ENCODE measurements at places on chromosomes 4 and X. TPM values are rescaled to one million over a fixed set of nuclear protein-coding genes. Genes with fewer than 3 reads are reported as not detected.

Gene WDR13
- 45.8 TPM for total RNA-seq

DNA sequence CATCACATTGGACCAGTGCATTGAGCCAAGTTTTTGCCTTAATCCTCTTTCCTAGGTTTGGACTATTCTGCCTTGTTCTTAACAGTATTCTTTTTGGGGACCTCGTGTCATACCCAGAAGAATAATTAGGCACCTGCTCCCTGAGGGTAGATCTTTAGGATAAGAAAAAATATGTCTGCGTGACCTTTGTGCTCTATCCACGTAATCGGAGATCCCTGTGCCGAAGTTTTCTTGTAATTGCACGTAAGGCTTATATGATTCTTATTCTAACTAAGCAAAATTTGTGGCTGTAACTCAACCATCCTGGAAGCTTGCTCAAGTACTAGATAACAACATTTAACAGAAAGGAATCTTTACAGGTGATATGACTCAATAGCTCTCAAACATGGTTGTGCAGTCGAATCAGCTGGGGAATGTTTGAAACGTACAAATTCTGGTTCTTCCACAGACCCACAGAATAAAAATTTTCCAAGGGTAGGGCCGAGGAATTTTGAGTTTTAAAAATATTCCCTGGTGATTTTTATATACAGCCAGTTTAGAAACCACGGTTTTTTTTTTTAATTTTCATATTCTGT, 344.3 kb downstream of the GBA3 start:
- no peaks in the 10 kb centered on the region for H3K27me3 ChIP-seq
- no peak overlapping the region for H3K4me3 ChIP-seq
- no peak for DNase-seq
- no peak overlapping the region for H3K27ac ChIP-seq

GRCh38 chr4:865121-865465, 39.2 kb upstream of the CPLX1 start:
- H3K36me3 ChIP-seq, result peaks cover 34% of the 10 kb centered on the region
- H3K4me3 ChIP-seq, result no peak overlapping the region
- no peak overlapping the region for H3K27ac ChIP-seq
- no peaks in the 10 kb centered on the region for H3K27me3 ChIP-seq
- no peak for DNase-seq
- H3K4me1 ChIP-seq, result no peaks in the 10 kb centered on the region

DNA sequence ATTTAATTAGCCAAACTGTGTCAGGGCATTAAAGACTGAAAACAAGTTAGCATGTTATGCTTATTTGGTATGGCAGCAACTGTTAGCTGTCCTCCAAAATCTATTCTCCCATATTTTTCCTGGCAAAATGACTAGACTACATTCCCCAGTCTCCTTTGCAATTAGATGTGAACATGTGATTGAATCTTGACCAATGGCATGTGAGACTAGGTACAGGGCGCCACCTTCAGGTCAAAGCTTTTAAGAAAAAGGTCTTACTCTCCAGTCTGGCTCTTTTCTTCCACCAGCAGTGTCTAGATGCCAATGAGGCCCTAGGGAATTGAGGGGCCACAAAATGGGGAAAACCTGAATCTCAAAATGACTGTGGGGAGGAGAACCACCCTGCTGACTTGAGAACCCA, 408.2 kb downstream of the SMARCA1 start:
- no peaks in the 10 kb centered on the region for H3K27me3 ChIP-seq
- H3K4me3 ChIP-seq, result no peak overlapping the region
- no peaks in the 10 kb centered on the region for H3K36me3 ChIP-seq
- no peaks in the 10 kb centered on the region for H3K4me1 ChIP-seq
